ENCODE measurements at places on chromosomes 12 and 14. TPM values are rescaled to one million over a fixed set of nuclear protein-coding genes. Genes with fewer than 3 reads are reported as not detected.

The IGF1 gene
- 0.10 TPM for total RNA-seq

GRCh38 chr12:18578191-18578590 is 159.6 kb downstream of the PLCZ1 start:
- no peak for DNase-seq

DNA sequence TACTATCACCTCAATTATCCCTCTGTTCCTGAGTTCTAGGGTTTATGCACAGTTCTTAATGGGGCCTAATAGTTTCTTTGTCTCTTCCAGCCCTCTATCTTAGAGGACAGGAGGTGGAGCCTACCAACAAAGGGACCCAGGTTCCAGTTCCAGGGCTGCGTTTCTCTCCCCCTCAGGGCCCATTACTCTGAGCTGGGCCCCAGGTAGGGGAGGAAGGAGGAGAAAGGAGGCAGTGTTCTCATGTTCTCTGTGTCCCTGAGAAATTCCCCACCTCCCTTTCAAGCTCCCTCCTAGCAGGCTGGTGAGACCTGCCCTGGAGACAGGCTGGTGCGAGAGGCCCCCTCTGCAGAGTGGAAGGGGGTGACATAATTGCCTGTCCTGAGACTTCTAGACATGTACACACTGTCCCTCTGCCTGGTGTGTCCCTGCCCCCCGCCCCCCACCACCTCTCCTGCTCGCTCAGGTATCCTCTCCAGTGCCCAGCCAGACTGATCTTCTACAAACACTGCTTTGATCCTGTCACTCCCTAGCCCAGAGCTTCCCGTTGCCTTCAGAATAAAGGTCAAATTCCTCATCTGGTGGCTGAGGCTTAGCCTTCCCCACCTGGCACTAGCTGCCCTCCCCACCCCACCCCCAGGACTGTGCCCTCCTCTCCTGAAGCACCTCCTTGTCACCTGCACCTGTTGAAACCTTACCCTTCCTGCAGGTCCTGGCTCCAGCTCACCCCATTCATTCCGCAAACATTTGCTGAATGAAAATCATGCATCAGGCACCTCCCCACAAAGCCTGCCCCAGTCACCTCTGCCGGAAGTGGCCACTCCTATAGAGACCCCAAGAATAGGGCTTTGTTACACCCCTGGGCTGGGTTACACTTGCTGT is 21.1 kb upstream of the KRT8 start:
- no peak for DNase-seq

The GPR84 gene
- total RNA-seq, result 0.33 TPM

GRCh38 chr14:96212140-96212539 is 7.5 kb downstream of the BDKRB2 start:
- DNase-seq, result no peak
